ENCODE measurements at places on chromosomes 7 and 10.

- no peak for DNase-seq
Measured at GRCh38 chr7:3896169-3896765, 595.2 kb downstream of the SDK1 start.

GRCh38 chr10:33732161-33732680, 397.8 kb upstream of the NRP1 start:
- no peak for DNase-seq

DNA sequence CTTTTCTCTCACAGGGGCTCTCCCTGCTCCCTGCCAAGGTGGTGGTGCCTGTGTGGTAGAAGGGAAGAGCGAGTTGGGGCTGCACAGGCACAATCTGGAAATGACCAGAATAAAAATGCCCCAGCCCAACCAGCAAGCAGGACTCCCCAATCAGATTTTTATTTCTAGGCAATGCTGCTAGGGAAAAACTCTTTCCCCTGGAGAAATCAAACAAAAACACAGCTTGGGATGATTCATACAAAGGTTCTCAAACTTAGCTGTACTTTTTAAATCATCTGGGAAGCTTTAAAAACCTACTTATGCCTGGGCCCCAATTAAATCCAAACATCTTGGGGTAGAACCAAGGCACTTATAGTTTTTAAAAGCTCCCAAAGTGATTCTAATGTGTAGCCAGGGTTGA, 243.2 kb downstream of the HTR7 start:
- no peak for DNase-seq

DNA sequence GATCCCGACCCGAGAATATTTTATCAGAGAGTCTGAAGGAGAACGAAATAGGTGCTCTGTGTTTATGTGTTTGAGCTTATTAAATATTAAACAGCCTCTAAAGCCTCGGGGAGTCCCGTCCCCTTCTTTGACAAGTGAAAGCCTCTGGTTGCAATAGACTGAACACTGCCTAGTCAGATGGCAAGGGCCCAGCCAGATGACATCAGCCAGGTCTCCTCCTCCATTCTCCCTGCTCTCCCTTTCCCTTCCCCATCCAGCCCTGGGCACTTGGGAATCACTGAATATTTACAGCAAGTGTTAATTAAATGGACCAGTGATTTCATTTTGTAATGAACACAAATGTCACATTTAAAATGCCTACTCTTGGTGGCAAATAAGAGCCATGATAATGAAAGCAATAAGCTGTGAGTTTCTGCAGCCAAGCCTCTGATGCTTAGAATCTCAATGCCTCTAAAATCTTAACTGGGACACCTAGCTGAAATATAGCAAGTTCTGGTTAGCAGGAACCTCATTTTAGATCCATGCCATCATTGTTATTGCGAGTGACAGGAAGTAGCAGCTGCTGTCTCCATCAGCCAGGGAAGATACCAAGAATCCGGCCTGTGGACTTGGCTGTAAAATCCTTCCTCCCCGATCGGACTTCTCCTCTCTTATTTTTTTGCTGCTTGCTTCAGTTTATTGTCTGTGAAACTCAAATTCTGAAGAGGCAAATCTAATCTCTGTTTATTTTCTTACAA, 202.1 kb downstream of the PRPF18 start:
- no peak for DNase-seq

DNA sequence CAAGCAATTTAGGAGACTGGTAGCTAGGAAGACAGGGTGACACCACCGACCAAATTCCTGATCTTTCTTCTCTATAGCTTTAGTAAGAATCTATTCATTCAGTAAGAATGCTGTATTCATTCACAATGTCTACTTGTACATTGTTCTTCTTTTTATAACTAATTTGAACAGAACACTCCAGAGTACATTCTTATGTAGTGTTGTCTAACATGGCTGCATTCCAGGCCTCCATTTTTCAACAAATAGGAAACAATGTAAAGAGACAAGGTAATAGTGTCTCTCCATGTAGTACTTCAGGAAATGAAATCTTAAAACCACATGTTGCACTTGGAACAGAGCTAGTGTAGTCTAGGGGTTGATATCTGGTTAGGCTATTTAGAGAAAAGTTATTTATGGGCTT, 1.8 kb downstream of the VCL start:
- DNase-seq = no peak

DNA sequence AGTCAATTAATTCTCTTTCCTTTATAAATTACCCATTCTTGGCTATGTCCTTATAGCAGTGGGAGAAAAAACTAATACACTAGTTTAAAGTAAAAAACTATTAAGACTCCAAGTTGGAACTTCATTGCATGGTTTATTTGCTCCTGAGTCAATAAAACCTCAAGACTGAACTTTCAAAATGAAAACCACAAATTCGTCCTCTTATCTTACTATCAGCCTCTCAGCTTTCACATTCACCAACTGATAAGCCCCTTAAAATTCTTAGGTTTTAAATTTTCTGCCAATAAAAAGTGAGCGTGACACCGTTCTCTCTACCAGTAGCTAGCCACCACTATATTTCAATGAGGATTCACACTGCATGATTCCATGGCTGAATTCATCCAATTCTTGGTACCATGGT, 346.4 kb upstream of the NPSR1 start:
- no peak for DNase-seq

DNA sequence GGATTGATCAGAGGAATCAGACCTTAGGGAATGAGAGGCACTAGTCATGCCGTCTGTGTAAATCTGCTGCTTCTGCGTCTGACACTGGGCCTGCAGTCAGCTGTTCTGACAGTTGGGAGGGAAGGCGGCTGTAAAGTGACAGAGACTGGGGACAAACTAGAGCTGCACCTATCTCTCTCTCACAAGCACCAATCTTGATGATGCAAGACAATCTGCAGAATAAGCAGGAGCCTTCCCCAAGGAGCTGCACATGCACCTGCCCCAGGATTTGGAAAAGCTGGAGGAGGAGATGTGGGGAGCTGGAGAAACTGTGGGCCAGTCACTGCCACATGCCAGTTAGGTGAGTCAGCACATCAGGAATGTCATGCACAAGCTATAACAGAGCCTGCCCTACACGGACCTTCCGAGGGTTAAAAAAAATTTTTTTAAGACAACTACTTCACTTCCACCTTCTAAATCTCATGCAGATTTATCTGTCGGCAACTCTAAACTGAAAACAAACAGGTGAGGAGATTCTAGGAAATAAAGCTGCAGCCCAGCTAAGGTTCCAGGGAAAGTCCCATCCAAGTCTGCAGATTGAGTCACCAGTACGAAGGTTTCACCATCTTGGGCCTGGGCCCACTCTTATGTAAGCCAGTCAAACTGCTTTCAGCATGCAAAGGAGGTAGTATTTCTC, 39.2 kb downstream of the ENO4 start:
- no peak for DNase-seq

- DNase-seq = no peak
Measured at GRCh38 chr10:130128062-130128781, 8.0 kb upstream of the GLRX3 start.

- DNase-seq = no peak
Measured at GRCh38 chr7:84291756-84292155, 97.2 kb upstream of the SEMA3A start.

- DNase-seq = no peak
Measured at GRCh38 chr7:43694399-43694748, 34.9 kb downstream of the COA1 start.

DNA sequence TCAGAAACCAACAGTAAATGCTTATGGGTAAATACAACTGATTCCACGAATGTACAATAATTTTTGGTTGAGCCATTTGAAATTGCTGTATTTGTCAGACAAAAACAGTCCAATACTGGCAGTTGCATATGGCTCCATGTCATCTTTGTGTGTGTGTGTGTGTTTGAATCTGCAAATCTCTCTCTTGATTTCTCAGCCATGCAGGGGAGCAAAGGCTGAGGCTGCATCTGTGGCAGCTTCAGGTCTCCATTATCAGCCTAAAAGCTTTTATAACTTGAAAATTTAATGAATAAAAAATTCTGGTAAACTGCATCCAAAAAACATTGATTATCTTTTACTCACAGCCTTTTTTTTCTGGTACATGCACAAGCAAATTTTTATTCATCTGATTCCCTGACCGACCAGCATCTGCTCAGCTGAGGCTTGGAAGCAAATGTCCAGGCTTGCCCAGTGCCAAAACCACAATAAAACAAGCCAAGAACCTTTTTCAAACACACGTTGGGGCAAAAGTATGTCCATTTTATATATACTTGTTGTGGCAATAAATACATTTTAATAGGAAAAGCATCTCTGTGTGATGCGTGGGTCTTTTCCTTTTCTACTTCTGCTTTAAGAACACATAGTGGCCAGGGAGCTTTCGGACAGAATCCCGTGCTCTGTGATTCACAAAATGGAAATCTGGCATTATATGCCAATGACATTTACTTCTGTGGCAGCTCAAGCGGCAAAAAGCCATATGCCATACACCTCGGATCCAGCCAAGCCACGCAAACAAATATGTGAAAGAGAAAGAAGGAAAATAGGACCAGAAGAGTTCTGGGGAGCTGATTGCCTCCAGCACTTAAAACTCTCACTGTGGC, 275.6 kb upstream of the AOAH start:
- DNase-seq = no peak

DNA sequence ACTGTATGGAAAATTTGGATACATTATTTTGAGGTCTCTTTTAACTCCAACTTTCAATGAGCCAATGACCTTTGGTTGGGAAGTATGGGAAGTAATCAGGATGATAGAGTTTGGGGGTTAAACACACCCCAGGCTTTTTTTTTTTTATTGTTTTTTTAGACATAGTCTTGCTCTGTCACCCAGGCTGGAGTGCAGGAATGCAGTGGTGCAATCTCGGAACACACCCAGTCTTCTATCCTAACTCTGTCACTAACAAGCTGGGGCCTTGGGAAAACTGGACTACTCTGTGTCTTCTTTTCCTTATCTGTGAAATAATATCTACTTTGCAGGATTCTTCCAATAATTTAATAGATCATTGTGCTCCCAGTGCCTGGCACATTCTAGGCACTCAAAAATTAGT, 37.6 kb upstream of the AGBL3 start:
- DNase-seq = no peak

DNA sequence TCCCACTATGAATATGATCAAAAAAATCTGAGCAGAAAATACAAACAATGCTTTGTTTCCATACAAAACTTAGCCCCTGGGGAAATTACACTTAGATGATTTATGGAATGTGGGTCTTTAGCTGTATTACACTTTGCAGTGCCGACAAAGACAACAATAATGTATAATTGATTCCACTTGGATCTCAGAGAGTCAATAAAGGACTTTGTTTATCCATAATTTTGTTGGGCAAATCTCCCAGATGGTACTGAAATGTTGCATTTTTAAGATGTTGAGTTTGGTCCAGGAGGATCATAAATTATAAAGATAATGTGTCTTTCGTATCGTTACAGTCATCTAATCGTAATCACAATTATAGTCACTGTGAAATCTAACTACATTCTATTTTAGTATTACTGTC, 66.9 kb upstream of the DOCK1 start:
- DNase-seq = no peak

DNA sequence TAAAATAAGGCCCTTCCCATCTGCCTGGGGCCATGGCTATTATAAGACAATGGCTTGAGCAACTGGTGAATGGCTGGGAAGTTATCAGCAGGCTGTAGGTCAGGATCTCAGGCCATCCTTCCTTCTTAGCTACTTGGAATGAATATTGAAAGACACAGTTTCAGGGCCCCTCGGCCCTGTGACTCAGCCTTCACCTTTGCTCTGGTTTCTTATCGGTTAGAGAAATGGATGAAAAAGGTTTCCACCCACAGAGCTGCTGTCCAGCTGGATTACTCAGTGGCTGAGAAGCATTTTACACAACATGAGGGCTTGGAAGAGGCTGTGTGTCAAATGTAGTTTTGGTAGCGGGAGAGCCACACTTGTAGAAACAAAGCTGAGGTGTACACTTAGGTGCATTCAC, 9.4 kb downstream of the ACSL5 start:
- DNase-seq = no peak

- no peak for DNase-seq
Measured at GRCh38 chr10:69123306-69123746, 652 bp upstream of the VPS26A start.

GRCh38 chr7:158784270-158784669, 45.0 kb downstream of the ESYT2 start:
- DNase-seq = no peak

- DNase-seq = no peak
Measured at GRCh38 chr10:78981970-78982281, 86.8 kb upstream of the ZMIZ1 start.

- DNase-seq = no peak
Measured at GRCh38 chr10:118342638-118343020, 505 bp upstream of the FAM204A start.

- DNase-seq = no peak
Measured at GRCh38 chr10:3786295-3787015, 1.4 kb upstream of the KLF6 start.

DNA sequence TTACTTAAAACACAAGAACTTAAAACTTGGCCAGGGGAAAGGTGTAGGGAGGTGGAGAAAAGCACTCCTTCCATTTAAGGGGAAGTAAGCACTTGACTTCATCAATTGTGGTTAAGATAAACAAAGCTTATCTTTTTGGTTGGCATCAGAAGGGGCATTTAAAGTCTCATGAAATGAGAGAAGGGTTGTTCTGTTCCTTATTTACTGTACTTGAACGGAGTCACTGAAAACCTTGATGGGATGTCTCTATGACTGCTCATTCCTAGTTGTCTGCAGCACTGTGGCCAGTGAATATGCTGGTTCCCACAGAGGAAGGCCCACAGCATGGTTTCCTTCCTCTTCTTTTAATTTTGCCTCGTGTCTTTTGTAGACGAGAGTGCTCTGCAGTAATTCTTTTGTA, 229.3 kb downstream of the AUTS2 start:
- no peak for DNase-seq

GRCh38 chr10:91163869-91164474, 56.5 kb upstream of the PCGF5 start:
- DNase-seq = peak; percentile 25

GRCh38 chr10:43024524-43024923, 52.3 kb upstream of the RET start:
- DNase-seq = no peak

- DNase-seq = no peak
Measured at GRCh38 chr10:72542396-72542815, 83.5 kb downstream of the MICU1 start.

DNA sequence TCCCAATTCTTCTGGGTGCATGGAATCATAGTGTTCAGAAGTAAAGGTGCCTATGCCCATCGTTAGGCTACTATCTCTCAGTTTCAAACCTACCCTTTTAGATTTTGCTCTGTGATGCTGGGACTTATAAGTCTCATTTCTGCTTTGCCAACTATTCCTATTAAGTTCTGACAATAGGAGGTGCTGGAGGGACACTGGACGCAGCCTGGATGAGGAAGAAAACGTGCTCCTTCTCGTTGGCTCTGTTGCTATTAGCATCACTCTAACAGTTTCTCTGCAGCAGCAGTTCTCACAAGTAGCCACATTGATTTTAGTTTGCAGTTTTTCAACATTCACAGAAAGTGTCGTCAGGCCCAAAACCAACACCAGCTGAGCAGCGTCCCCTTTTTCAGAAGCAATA, 72.4 kb downstream of the ABCC2 start:
- DNase-seq = no peak

GRCh38 chr7:27053153-27053552, 42.6 kb downstream of the HOXA1 start:
- DNase-seq = no peak
